Stimulated activated CD4-positive, alpha-beta T cell treated with anti-CD3 and anti-CD28 coated beads, Interleukin-2, amount 100 ng/mL, for 4 hours (primary cell): ENCODE measurements at places on chromosomes 12 and 14.

- DNase-seq: no peak
Observed at GRCh38 chr14:55399183-55399582, 12.4 kb downstream of the ATG14 start.

- DNase-seq: no peak
Observed at GRCh38 chr14:83208341-83208740, 1674.7 kb upstream of the SEL1L start.

DNA sequence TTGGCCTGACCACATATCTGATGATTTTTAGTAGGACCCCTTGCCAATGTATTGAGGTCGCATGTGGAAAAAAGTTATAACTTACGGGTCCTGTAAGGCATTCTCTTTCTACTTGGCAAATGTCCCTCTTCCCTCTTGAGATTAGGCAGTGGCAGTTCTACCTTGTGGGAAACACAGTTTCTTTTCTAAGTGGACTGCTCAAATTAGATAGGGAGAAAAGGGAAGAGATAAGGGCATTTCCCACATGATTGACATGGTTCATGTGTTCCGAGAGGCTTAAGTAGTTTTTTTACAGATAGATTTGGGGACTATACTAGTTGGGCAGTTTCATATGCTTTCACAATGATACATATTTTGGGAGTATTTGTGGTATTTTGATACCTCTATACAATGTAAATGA lies 154.7 kb downstream of the FBXL14 start:
- no peak for DNase-seq

GRCh38 chr14:57687416-57687815 lies 178.5 kb downstream of the SLC35F4 start:
- no peak for DNase-seq

GRCh38 chr12:65648461-65648860 lies 175.8 kb upstream of the HMGA2 start:
- DNase-seq: no peak

DNA sequence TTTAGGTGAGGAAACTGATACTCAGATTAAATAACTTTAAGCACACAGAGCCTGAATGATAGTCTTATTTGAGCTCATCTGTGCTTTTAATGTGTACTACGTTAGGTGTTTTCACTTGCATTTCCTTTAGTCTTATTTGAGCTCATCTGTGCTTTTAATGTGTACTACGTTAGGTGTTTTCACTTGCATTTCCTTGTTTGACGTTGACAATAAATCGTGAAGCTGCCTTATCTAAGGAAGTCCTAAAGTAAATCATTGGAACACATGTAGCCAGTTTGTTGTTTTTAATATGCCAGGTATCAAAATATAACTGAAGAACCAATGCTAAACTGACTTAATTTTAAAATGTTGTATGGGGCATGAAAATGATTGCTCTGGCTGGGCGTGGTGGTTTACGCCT lies 2.0 kb downstream of the RAP1B start:
- DNase-seq: no peak

GRCh38 chr12:52139579-52140062 lies 52.2 kb downstream of the KRT80 start:
- DNase-seq: no peak

DNA sequence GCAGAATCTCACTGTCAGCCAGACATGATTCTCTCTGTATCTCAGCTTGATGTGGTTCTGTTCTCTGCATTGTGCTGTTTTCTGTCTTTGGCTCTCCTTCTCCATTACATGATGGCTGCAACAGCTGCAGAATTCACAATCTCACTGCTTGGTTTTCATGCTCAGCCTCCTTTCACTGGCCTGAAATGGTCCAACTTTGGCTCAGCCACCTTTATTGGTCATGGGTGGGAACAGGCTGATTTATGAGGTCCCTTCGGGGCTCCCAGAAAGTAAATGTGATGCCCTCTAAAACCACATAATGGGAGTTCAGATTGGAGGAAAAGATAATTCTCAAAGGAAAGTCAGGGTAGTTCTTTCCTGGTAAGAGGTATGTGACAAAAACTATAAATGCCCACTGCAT lies 597.0 kb downstream of the ETNK1 start:
- no peak for DNase-seq

DNA sequence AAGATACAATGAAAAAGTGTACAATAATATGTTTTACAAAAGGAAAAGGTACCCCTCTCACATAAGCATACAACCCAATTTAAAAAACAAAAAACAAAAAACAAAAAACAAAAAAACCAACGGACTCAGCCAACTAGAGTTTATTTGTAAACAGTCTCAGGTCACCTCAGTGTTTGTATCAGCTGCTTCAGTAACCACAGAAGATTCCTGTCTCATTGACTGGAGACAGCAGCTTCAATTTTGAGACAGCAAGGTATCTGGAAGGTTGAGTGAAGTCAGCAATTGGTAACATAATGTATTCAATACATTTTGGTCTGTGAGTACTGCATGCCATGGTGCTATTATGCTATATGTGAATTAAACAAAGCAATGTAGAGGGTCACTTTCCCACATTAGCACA lies 201.7 kb downstream of the AKAP6 start:
- no peak for DNase-seq

DNA sequence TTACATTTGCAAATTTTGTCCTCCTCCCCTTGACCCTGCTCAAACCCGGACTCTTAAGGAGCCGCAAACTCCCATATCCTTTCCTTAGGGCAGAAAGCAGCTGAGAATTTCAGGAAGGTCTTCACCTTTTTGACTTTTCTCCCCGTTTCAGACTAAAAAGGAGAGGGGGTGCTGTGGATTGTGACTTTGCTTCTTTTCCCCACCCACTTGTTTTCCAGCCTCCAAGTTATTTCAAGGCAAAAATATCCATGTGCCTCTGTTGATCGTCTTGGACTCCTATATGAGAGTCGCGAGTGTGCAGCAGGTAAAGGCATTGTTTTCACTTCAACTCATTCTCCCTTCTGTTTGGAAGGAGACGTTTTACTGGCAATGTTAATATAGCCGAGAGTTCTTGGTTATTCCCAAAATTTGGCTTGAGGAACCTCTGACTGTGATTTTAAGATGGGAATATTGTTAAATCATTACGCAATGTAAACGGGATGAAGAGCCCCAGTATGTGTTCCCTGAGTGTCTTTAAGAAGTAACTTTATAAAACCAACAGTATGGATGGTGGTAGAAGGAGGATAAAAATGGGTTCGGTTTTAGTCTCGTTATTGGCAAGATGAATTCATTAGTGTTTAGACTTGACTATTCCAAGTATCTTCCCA lies 663 bp downstream of the LRRK2 start:
- DNase-seq: no peak

GRCh38 chr12:89432396-89432795 lies 80.1 kb upstream of the DUSP6 start:
- DNase-seq: no peak

DNA sequence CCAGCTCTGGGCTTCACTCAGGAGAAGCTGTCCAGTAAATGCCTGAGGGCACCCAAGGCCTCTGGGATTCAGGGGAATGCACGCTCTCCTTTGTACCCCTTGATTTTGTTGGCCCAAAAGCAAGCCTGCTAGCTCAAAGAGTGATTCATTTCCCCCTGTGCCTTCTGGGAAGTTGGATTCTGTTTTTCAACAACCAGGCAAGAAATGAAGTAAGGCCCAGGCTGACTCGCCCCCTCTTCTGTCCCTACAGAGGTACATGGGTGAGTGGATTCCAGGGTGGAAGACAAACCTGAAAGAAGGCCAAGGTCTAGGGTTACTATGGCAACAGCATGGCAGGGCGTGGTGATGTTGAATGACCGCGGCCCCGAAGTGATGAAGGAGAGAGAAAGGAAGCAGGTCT lies 9.3 kb upstream of the SERPINA5 start:
- no peak for DNase-seq

- DNase-seq: no peak
Observed at GRCh38 chr14:95257521-95257920, 62.2 kb downstream of the CLMN start.

GRCh38 chr14:90354551-90355298 lies 23.0 kb upstream of the NRDE2 start:
- DNase-seq: no peak

DNA sequence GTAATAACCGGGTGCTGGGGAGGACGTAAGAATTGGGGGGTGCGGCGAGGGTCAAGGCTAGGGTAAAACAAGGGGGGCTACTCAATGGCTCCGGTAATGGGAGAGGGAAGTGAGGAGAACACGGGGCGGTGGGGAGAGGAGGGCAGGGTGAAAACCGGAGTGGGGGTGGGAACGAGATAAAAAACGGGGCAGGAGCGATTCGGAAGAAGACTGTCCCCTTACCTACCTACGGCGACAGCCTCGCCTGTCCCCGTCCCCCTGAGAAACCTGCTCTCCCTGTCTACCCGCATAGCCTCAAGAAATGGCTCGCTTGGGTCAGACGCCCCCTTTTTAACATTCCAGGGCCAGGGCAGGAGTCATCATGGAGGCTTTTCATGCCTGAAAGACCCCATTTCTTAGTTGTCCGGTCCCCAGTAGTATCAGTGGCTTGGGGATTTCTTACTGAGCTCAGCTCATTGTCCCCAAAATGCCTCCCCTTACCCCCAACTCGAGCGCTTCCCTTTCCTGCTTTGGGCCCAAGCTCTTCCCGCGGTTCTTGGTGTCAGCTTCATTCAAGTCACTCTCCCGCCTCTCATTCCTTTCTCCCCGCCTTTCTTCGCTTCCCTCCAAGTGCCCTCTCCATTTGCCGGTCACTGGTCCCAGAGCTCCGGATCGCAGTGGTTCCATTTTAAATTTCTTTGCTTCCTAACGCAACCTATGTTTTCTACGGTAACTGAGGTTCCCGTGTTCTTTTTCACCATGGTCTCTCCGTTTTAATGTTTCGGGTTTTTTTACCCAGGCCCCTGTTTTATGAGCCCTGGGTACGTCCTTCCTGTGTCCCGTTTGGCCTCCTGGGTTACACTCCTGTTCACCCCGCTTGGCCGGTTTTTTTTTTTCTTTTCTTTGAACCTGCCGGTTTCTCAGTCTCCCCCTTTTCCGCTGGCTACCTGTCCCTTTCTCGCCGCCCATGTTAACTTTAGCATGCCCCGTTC lies 1.2 kb upstream of the WSB2 start:
- DNase-seq: no peak

DNA sequence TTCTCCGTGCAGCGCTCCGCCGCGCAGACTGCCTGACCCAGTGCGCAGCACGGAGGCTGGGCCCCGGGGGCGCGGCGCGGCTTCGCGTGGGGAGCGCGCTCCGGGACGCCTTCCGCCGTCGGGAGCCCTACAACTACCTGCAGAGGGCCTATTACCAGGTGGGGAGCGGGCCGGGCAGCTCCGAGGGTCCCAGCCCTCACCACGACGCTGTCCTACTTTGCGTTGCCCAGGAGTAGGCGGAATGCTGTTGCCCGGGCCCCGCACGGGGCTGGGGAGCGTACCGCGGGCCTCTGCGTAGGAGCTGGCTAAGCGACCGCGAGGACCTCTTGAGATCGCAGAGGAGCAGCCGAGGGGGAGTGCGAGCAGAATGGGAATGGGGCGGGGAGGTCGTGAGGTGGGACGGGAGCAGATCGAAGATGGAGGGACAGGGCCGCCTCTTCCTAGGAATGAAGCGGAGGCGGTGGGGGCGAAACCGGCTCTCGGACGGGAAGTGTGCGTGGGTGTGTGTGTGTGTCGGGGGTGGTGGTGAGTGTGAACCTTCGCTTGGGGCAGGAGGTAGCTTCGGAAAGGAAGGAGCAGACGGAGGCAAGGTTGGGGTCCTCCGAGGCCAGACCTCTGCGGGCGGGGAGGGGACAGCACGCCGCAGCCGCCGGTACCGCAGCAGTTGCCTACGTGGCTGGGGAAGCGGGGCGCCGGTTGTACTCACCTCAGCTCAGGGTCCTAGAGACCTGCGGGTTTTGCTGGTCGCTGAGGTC lies 751 bp downstream of the P3H3 start:
- peak; percentile 32 for DNase-seq

- DNase-seq: no peak
Observed at GRCh38 chr12:101759396-101760047, 20.3 kb upstream of the SYCP3 start.

GRCh38 chr12:13661005-13661887 lies 320.2 kb downstream of the GRIN2B start:
- peak; percentile 1 for DNase-seq

GRCh38 chr14:44778604-44779003 lies 183.1 kb downstream of the KLHL28 start:
- DNase-seq: no peak

GRCh38 chr12:89411846-89412245 lies 59.5 kb upstream of the DUSP6 start:
- no peak for DNase-seq

DNA sequence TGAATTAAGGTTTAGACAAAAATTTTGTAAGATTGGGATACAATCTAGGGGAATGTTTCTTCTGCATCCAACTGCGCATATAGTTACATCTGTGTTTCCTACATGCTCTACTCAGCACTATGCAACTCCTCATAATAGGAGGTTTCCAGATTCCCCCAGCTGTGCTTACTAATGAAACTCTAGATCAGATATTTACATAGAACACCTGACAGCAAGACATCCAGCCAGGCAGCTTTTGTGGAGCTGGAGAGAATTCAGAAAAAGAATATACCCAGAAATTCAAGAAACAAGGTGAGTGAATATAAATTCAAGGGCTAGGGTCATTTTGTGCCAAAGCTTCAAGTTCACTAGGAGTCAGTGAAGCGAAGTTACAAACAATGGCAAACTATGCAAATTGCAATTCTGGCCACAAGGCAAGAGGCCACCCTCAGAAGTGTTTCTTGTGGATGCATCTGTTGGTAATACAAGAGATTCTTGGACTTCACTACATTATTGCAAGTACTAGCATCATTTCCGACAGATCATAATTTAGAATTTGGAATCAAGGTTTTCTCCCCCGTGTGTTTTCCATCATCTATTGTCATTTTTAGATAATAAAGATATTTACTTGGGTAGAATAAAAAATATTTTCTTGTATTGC lies 341.2 kb upstream of the NAV3 start:
- DNase-seq: no peak

- DNase-seq: no peak
Observed at GRCh38 chr12:124663206-124663605, 95.8 kb upstream of the NCOR2 start.

DNA sequence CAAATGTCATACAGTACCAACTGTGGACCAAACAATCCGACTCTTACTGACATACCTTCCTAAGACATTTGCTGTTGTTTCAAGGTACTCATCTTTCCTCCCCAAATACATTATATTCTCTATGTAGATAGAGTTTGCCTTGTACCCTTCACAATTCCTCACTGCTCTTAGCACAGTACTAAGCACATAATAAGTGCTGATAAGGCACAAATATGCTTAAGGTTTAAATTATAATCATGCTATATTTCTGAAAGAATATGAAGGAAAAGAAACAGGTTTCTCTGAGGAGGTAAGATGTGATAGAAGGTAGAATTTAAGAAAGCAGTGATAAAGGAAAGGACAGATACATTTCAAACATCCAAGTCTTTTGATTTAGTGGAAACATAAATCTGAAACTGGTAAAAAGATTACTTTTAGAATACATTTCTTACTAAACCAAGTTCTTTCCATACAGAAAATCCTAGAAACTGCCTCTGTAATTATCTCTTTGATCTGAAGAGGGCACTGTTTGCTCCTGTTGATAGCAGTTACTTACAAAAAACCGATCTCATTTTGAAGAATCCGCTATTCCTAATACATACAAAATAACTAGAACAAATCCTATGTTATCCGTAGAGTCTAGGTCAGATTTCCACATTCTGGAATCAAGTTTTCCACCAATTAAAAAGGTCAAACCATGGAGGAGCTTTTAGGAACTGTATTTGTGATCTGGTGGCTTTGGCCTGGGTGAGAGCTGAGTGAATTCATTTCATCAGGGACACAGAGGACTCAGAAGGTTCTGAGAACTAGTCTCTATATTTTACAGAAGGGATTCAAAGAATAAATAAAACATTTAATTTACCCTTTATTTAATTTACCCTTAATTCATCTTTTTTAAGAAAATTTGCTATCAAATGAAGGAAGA lies 311.9 kb downstream of the DAD1 start:
- DNase-seq: no peak
